NCI-H1048 (cell line): ENCODE measurements at places on chromosomes 16 and 17.

DNA sequence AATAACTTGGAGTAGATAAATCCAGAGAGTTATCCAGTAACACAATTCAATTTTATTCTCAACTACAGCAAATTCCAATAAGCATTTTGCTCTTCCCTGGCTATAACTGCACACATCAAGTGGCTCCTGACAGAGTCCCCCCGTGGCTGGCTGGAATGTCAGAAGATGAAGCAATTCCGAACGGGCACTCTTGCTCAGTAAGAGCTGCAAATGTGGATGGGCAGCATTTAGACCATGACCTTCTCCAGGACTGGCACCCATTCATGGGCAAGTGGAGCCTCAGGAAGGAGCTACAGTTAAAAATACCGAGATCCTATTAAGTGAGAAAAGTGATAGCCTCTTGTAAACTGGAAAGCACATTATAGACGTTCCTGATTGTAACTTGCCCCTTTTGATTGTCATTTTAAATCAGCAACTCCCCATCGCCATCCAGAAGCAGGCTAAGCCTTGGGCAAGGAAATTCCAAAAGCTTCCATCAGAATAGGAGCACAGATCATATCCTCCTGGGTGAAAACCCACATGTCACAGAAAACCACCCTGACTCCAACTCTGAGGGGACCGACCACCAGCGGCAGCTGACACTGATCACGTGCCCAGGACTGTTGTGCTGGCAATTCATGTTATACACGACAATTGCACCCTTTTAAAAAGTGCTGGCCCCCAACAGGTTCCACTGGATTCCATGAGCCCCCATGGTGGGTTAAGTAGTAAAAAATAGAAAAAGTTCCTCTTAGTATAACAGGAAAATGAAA, 7.1 kb downstream of the UBE2O start:
- DNase-seq, result no peak

DNA sequence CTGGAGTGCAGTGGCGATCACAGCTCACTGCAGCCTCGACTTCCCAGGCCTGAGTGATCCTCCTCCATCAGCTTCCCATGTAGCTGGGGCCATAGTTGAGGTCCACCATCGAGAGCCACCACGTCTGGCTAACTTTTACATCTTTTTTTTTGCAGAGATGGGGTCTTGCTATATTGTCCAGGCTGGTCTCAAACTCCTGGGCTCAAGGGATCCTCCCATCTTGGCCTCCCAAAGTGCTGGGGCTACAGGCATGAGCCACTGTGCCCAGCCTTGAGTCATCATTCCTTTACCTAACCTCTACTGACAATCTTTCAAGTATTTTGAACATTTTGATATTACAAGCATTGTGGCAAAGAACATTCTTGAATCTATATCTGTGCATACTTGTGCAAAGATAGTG, 9.4 kb upstream of the CCDC92B start:
- no peak for DNase-seq

GRCh38 chr16:84040823-84041820, 1.5 kb downstream of the SLC38A8 start:
- no peak for DNase-seq

- no peak for DNase-seq
Measured at GRCh38 chr17:82278786-82279391, 5.4 kb upstream of the CSNK1D start.

- no peak for DNase-seq
Measured at GRCh38 chr17:66354472-66354871, 52.1 kb downstream of the PRKCA start.
